ENCODE measurements at places on chromosomes 12 and 14. TPM values are rescaled to one million over a fixed set of nuclear protein-coding genes. Genes with fewer than 3 reads are reported as not detected.

PPP2R5C gene
- 64.5 TPM for polyA plus RNA-seq

CD69 gene
- 1,092 TPM for polyA plus RNA-seq

TSPAN8 gene
- not detected for polyA plus RNA-seq

NELL2 gene
- 0.86 TPM for polyA plus RNA-seq

C12orf50 gene
- polyA plus RNA-seq: not detected

SPTB gene
- polyA plus RNA-seq: not detected

KRT3 gene
- polyA plus RNA-seq: not detected

FGF6 gene
- polyA plus RNA-seq: not detected

CBLN3 gene
- 0.70 TPM for polyA plus RNA-seq

CCDC60 gene
- not detected for polyA plus RNA-seq

CLEC4D gene
- polyA plus RNA-seq: 0.51 TPM

ASCL1 gene
- polyA plus RNA-seq: not detected

SLCO1B1 gene
- polyA plus RNA-seq: not detected

PTPRB gene
- not detected for polyA plus RNA-seq

PRIMA1 gene
- not detected for polyA plus RNA-seq

KRT72 gene
- polyA plus RNA-seq: not detected

YY1 gene
- polyA plus RNA-seq: 12.7 TPM

LGR5 gene
- polyA plus RNA-seq: not detected

DEGS2 gene
- polyA plus RNA-seq: 0.57 TPM

OTUB2 gene
- 0.20 TPM for polyA plus RNA-seq

SERPINA10 gene
- not detected for polyA plus RNA-seq

PLEKHD1 gene
- not detected for polyA plus RNA-seq

PAH gene
- not detected for polyA plus RNA-seq

P2RX2 gene
- polyA plus RNA-seq: not detected

RAPGEF3 gene
- polyA plus RNA-seq: not detected

SLC17A8 gene
- polyA plus RNA-seq: not detected

RAD9B gene
- polyA plus RNA-seq: 1.2 TPM

CD27 gene
- polyA plus RNA-seq: 14.8 TPM

TMCC3 gene
- polyA plus RNA-seq: 15.5 TPM

ENDOU gene
- not detected for polyA plus RNA-seq

CHGA gene
- polyA plus RNA-seq: not detected

EFCAB11 gene
- polyA plus RNA-seq: 13.1 TPM

SLC4A8 gene
- 2.0 TPM for polyA plus RNA-seq

FAM181A gene
- polyA plus RNA-seq: not detected

KRT73 gene
- polyA plus RNA-seq: not detected

PLA2G1B gene
- polyA plus RNA-seq: not detected

DLK1 gene
- not detected for polyA plus RNA-seq

EXOC3L4 gene
- polyA plus RNA-seq: not detected

CABP1 gene
- polyA plus RNA-seq: not detected

SLC10A1 gene
- polyA plus RNA-seq: 0.16 TPM

HSPB8 gene
- not detected for polyA plus RNA-seq

E2F7 gene
- not detected for polyA plus RNA-seq

MDGA2 gene
- polyA plus RNA-seq: not detected

MFAP5 gene
- not detected for polyA plus RNA-seq

SLC16A7 gene
- 25.3 TPM for polyA plus RNA-seq

GUCY2C gene
- 0.20 TPM for polyA plus RNA-seq

ZNF385A gene
- 14.5 TPM for polyA plus RNA-seq

CLECL1 gene
- 12.1 TPM for polyA plus RNA-seq

ABCC9 gene
- polyA plus RNA-seq: not detected

SMOC1 gene
- polyA plus RNA-seq: not detected

IL31 gene
- polyA plus RNA-seq: not detected

CFAP54 gene
- polyA plus RNA-seq: not detected

CAPS2 gene
- polyA plus RNA-seq: 9.4 TPM

POU6F1 gene
- not detected for polyA plus RNA-seq

ACRBP gene
- polyA plus RNA-seq: 9.1 TPM

LMNTD1 gene
- polyA plus RNA-seq: not detected

SLIRP gene
- polyA plus RNA-seq: 247 TPM

OASL gene
- polyA plus RNA-seq: 4.4 TPM

All from naive B cell (primary cell).